ENCODE measurements at places on chromosomes 13 and 19.

DNA sequence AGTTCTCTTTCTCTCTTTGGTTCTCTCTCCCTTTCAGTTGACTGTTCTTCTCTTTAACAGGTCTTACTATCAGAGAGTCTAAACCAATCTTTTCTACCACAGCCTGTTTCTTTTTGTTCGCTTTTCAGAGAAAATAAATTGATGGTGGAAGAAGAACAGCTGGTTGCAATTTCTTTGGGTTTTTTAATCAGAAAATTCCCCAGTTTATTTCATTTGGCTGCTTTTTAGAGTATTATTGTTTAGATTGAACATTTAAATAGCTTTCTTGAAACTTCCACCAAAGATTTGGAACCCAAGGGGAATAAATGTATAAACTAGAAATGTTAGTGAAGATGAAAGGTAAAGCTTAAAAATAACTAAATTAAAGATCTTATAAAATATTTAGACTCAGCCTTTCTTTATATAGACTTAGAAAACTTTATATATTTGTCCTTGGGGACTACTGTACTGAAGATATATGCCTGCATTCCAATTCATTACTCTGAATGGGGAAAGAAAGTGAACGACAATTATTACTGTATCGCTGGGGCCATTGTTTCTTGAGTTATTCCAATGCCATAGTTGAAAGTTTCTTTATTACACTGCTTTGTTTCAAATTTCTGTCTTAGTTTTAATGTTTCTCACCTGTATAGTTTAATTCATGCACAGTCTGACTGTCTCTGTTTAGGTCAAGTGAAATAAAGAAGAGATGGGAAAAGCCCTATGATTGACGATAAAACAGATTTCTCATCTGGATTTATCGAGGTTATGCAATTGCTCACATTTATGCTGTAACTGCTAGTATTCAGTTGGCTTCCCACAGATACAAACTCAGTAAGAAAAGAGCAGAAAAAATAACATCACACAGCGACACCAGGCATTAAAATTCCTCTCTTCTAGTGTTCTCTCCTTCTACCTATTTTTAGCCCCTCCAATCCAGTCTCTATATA, 169.4 kb upstream of the CSNK1A1L start:
- no peak for DNase-seq

- DNase-seq, result no peak
These were observed 447 bp downstream of the NFKBIB start for GRCh38 chr19:38900202-38900629.

GRCh38 chr13:25267715-25268114, 19.6 kb downstream of the MTMR6 start:
- DNase-seq, result no peak

GRCh38 chr13:101139081-101139480, 277.2 kb downstream of the NALCN start:
- no peak for DNase-seq

- DNase-seq, result no peak
These were observed 151.5 kb downstream of the KLF5 start for GRCh38 chr13:73210218-73210883.
